ENCODE measurements at places on chromosomes 7 and 10.

DNA sequence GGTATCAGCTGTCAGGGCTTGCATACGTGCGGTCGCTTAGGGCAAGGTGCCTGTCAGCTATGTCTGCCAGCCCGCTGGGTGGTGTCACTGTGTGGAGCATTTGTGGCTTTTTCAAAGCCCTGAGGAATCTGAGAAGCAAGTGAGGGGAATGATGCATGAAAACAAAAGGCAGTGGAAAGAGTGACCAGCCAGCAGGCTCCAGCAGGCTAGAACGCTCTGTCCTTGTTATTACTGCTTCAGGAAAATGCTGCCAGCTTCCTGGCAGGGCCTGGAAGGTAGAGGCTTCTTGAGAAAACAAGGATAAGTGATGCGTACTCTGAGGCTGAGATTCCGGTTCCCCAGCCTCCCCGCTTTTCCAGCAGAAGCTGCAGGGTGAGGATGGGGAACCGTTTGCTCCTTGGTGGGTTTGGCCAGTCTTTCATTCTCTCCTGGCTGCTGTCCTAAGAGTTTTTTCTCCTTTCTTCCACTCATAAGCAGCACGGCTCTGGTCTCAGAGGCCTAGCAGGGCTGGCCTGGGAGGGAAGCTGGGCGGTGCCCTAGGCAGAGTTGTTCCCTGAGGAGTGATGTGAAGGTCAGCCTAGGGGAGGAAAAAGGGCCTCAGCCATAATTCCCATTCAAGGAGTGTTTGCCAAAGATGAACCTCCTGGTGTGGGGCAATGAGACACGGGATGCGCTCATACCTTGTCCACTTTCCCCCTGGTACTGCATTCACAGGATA lies 42.8 kb upstream of the MKLN1 start:
- DNase-seq: no peak

GRCh38 chr7:93043385-93043985 lies 74.3 kb downstream of the SAMD9 start:
- DNase-seq: no peak

DNA sequence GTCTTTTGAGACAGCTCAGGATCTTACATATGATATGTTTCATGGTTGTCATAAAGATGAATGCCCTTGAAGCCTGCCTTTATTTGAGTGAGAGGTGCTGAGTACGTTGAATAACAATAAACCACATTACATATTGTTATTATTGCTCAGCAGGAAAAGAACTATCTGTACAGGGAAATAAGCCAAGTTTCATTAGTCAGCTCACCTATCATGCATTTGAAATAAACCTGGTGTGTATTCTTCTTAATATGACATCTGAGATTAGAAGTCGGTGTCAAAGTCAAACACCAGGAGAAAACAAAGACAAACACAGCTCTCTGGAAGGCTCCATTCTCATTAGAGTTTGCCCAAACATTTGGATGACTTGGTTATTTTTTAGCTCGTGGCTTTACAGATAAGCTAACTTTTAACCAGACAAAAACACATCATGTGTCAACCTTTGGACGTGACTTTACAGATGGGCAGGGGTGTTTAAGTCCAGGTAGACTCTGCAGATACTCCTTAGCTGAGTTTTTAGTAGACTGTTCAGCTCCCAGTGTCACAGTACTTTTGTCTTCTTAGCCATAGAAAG lies 71.2 kb upstream of the AOAH start:
- no peak for DNase-seq

DNA sequence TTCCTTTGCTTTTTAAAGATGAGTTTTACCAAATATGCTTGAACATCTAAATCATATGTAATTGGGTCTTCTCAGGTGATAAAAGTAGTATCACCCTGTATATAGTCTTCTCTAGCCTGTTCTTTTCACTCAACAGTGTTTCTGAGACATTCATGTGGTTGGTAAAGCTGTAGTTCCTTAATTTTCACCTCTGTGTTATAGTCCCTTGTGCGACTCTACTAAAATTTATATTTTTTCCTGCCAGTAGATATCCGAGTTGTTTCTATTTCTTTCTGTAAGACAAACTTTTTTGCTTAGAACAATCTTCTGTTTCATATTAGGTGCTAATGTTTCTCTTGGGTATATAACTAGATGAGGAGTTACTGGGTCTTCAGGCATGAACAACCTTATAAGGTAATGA lies 35.6 kb downstream of the SYPL1 start:
- no peak for DNase-seq

DNA sequence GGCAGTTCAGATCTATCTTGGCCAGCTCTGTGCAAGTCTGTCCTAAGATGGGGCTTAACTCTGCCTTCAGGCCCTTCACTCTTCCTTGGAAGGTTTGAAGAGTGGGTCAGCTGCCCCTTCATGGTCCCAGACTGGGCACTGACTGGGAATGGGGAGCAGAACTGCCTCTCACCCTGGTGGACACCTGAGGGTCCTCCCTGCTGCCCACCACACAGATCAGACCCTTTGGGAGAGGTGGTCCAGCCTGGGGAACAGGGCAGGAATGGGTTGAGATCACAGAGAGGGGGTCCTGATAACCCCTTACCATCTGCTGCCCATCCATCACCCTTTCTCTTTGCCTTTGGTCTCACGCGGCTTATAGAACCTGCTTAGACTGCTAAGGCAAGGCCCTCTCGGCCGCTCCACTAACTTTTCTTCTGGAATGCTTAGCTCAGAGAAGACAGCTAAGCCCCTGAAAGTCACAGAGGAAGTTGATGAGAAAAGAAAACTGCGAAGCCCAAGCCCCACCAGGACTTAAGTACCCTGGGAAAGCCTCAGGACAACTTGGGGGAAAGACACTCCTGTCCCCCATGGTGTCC lies 402 bp upstream of the CDHR1 start:
- DNase-seq: no peak

DNA sequence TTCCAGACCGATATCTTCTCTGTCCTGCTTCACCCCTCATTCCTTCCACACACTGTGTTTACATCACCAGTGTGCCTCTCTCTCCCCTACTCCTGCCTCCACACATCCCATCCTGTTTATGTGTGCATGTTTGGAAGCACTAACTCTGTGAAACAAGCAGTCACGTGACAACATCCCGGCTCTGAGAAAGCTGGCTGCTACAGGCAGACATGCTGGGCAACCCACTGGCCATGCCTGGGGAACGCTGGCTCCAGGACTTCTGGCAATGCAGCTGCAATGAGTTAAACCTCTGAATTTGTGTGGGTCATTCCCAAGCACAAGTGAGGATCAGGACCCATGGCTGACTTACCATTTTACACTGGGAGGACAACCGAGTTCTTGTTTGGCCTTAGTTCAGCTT lies 74.0 kb downstream of the WNT2 start:
- no peak for DNase-seq

- DNase-seq: no peak
Measured at GRCh38 chr7:3259711-3260400, 41.2 kb upstream of the SDK1 start.

- DNase-seq: no peak
Measured at GRCh38 chr10:125049216-125049881, 107.4 kb downstream of the ZRANB1 start.

DNA sequence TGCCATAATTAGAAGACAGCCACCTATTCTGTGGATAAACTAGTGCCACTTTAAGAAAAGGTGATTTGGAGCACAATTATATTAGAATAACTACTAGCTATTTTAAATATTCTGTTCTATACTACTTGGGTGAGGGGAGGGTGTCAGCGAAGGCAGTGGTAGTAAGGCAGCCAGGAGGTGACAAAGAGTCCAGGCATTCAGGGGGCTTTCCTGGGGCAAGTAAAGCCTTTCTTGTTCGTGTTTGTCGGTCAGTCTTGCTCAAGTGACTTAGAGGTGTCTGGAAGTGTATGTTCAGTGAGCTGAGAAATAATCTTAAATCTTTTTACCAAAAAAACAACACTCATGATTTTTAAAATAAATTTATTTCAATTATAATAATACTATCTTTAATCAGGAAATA lies 34.4 kb downstream of the ADD3 start:
- no peak for DNase-seq

- no peak for DNase-seq
Measured at GRCh38 chr7:123715198-123715597, 33.6 kb downstream of the WASL start.

GRCh38 chr7:116249969-116250553 lies 39.7 kb downstream of the TES start:
- no peak for DNase-seq

GRCh38 chr10:72784551-72785351 lies 92.8 kb downstream of the MCU start:
- DNase-seq: no peak

- DNase-seq: no peak
Measured at GRCh38 chr7:107773027-107773426, 29.1 kb downstream of the CBLL1 start.

- DNase-seq: no peak
Measured at GRCh38 chr10:4073912-4074311, 288.9 kb upstream of the KLF6 start.

- no peak for DNase-seq
Measured at GRCh38 chr7:159198016-159198724, 53.5 kb upstream of the VIPR2 start.

GRCh38 chr7:20188567-20188966 lies 28.6 kb downstream of the MACC1 start:
- no peak for DNase-seq

- DNase-seq: no peak
Measured at GRCh38 chr10:129465796-129466702, 992 bp upstream of the MGMT start.

DNA sequence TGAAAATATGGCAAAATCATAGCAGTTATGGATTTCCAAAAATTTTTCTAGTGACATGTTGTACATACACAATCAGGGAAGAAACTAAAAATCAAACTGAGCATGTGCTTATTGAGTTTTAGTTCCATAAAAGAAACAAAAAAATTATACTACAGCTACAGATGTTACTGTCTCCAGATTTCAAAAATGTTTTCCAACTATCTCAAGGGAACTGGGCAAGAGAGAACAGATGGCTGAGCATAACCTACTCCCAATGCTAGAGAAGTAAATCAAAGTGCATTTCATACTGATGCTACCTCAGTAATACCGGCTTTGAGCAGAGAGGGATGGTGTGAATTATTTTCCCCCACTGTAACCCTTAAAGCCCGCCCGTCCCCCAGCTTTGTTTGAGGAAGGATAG lies 40.7 kb upstream of the KMT2C start:
- no peak for DNase-seq

- DNase-seq: no peak
Measured at GRCh38 chr7:128443831-128444600, 11.7 kb upstream of the HILPDA start.

GRCh38 chr10:48638739-48639527 lies 34.1 kb upstream of the ARHGAP22 start:
- DNase-seq: no peak

DNA sequence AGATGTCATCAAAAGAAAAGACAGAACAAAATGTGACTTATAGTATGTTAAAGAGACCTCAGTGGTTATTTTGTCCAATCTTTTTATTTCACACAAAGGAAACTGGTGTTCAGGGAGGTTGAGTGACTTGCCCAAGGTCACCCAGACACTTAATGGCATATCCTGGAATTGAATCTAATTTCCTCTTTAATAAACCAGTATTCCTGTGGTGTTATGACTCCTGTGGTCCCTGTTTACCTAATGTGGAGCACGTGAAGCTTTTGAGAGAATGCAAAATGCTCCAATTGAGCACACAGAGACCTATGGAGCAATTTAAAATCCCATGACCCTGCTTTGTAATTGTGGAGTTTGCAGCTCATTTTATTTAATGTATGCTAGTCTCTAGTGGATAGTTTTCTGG lies 251.9 kb downstream of the REEP3 start:
- no peak for DNase-seq

GRCh38 chr10:46019177-46019528 lies 11.3 kb downstream of the NCOA4 start:
- DNase-seq: no peak

DNA sequence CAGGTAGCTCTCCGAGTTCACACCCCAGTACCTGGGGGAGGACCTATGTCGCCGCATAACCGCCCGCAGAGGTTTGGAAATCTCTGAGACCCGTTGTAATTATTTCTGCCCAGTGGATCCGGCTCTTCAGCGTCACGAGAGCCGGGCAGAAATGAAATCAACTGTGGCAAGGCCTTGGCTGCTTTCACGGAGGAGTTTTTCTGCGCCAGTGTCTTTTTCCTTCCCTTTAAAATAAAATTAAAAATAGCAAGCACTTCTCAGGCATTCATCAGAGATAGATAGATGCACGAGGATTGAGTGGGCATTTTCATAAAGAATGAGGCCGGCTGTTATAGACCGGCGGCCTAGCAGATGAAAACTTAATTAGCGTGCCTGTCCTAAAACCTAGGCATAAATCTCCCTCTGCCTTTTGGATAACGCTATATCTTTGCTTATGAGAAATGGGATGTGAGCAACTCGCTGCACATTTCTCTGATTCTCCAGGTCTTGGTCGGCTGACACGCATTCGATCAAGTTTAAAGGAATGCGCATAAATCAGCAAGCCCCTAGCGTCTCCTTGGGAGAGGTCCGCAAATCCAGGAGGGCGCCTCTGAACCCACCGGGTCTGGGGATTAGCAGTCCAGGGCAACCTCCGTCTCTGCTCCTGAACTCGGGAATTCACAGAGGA lies 6.4 kb downstream of the HOXA13 start:
- no peak for DNase-seq

- DNase-seq: no peak
Measured at GRCh38 chr10:107163076-107163855, 1.2 kb downstream of the SORCS1 start.

Data from activated naive CD4-positive, alpha-beta T cell (primary cell).